Gastroesophageal sphincter (tissue), 4 donors: ENCODE measurements at places on chromosomes 6 and 20. TPM values are rescaled to one million over a fixed set of nuclear protein-coding genes. Genes with fewer than 3 reads are reported as not detected.
A peak's percentile ranks its signal among the peaks of the same experiment; 100 is the strongest.

DNA sequence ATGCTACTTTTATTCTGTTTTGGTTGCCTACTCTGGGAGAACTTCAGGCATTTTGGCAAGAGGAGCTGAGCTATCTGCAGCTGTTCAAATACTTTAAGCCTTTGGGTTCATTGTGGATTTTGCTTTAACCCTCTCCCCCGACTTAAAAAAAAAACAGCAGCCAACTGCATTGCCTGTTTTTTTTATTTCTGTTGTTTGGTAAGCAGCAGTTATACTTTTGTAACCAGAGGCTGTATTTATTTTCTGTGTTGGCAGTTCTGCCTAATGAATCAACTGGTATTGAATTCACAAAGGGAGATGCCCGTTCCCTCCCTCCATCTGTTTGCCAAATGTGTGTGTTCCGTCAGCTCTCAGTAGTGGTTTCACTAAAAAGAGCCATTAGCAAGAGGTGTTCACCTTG is 484.0 kb downstream of the UTRN start:
- ATAC-seq = no peak

DNA sequence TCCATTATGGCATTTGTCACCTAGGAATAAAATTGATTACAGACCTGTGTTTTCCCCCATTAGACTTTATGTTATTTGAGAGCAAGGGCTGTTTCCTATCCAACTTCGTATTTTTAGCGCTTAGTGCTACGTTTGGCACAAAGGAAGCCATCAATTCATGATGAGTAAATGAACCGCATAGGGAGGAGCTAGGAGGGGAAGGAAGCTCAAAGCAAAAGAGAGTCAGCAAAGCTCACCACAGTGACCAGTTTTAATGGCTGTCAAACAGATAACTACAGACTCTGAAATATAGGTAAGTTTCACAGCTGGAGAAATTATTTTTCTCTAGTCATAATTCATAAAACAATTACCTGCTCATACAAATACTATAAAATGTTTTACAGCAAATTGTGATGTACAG is 6.9 kb upstream of the SAMD3 start:
- no peak for ATAC-seq

- ATAC-seq = peak; percentile 67
Measured at GRCh38 chr6:166862287-166862977, 93.9 kb downstream of the RNASET2 start.

GRCh38 chr6:155244434-155244833 is 19.4 kb upstream of the CLDN20 start:
- no peak for ATAC-seq

DNA sequence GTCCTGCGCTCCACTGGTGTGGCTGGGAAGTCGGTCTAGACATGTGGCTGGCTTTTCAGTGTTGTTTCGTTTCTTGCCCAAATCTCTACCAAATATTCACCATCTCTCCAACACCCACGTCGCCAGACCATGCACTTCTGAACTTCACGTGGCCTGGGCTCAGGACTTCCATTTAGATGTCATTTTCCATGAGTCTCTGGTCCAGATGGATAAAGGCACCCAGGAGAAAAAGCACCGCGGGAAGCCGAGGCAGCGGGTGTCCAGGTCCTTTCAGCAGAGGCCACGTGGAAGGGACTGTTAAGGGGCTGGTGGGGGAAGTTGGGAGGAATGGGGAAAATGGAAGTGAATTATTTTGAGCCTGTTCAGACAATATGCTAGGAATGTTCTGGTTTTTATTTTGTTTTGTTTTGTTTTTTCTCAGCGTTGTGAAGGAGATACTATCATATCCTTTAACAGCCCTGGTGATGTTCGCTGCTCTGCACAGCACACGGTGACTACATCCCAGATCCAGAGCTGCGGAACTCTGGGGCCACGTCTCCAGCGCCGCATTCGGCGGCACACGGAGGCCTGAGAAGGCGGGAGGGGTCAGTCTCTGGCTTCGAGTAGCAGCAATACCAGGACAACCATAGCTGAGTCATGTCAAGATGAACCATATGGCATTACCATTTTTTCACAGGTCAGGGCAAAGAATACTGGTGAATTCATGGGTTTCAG is 230.3 kb downstream of the THBS2 start:
- no peak for ATAC-seq

DNA sequence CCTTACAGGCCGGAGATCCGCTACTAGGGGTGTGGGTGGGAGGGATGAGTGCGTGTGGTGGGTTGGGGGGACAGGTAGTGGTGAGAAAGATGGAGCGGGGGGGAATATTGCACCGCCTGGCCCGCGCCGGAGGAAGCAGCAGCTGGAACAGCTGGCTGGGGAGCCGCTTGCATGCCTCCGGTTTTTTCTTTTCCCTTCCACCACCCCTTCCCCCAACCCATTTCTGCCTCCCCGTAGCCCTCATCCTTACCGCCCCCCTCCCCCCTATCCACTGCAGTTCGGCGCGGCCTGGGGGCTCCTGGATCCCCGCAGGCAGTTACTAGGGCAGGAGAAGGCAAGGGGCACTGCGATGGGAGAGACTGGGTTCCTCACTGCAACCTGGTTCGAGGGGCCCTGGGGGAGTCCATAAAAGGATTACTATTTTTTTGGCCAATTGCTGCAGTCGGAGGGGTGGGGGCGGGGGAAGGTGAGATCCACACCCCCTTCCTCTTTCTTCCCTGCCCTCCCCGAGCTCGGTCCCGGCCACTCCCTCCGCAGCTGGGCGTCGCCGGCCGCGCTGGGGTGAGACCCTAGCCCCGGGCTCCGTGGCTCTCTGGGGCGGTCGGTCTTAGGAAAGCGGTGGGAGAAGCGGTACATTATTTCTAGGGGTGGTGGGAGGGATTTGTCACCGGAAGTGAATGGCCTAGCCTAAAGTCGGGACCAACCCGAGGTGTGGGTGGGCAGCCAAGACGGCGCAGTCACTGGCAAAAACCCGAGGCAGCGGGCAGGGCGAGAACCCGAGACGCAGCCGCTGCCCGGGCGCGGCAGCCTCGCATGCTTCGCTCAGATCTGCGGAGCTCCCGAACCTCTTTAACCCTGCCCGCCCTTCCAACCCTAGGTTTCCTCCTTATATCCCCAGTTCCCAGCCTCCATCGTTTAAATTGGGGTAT is 824 bp upstream of the TBCC start:
- peak; percentile 77 for ATAC-seq

- no peak for ATAC-seq
Measured at GRCh38 chr6:128471907-128472306, 48.5 kb downstream of the PTPRK start.

- no peak for ATAC-seq
Measured at GRCh38 chr6:51479296-51479695, 608.1 kb downstream of the PKHD1 start.

GRCh38 chr6:70821751-70822150 is 135.1 kb downstream of the B3GAT2 start:
- no peak for ATAC-seq

DNA sequence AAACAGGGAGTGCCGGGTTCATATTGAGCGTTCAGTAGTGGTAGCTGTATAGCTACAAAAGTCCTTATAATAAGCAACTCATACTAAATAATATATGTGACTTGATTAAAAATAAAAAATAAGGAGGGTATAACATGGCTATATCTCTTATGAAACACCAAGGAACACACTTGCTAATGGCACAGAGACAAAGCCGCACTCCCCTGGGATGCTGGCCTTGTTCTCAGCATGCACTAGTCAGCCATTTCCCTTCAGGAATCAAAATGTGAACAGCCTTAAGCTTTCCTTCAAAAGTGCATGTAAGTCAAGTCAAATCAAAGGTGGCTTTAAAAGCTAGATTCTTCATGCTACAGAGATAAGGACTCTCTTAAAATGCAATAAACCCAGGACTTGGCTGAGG is 9.4 kb downstream of the HMGCLL1 start:
- no peak for ATAC-seq

DNA sequence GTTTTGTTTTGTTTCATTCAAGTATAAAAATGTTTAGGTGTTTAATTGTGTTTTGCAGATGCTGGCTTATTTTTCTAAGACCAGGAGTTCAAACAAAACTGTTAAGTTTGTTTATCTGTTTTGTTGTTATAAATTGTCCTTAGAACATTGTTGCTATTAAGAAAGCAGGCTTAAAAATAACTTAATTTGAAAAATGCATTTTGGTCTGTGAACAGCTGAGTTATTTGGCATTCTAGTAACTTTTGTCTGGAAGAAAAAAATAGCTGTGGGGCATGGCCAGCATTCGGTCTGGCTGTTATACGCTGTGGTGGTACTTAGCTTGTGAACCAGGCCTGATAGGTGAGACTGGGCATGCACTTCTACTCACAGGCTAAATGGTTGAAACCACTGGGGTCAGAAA is 37.8 kb downstream of the SLX4IP start:
- ATAC-seq = no peak

DNA sequence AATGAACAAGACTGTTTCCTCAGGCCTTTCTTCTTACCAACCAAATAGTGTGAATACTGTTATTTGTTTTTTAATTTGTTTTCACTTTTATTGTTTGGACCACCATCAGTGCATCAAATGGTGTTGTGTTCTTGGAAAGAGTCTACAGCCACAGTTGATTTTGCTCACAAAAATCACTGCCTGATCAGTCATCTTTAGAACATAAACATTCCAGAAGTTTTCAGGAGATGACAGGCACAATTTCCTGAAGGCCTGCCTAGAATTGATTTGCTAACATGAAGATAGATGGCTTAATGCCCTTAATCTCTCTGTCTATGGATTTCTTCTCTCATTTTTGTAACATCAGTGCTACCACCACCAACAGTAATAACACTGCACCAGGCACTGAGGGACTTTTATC is 13.5 kb downstream of the IL22RA2 start:
- no peak for ATAC-seq

GRCh38 chr6:146895772-146896061 is 296.9 kb downstream of the ADGB start:
- no peak for ATAC-seq

- no peak for ATAC-seq
Measured at GRCh38 chr20:57713505-57713903, 3.7 kb upstream of the PMEPA1 start.

DNA sequence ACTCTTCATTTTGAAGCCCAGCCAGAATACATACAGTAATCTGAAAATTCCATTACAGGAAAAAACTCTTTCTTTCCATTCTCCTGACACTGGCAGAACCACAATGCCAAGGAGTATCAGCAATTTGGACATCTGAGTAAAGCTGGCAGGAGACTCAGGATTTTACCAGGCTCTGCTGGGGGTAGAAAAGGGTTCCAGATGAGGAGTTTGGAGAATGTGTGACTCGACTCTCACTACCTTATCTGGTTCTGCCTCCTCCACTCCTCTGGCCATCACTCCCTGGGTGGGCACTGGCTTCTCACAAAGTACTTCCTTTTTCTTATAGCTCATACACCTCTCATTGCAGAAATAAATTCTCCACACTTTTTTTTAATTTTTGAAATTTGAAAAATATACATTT is 10.6 kb upstream of the WFDC8 start:
- no peak for ATAC-seq

DNA sequence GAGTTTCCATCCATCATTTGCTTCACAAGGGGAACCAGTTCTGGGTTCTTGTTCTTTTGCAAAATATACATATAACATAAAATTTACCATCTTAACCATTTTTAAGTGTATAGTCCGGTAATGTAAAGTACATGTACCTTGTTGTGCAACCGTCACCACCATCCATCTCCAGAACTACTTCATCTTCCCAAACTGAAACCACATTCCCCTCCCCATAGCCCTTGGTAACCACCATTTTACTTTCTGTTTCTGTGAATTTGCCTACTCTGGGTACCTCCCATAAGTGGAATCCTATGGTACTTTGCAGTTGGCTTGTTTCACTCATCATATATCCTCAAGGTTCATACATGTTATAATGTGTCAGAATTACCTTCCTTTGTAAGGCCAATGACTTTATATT is 70.3 kb upstream of the DSP start:
- ATAC-seq = no peak

- ATAC-seq = no peak
Measured at GRCh38 chr6:160116411-160116810, 5.2 kb upstream of the SLC22A1 start.

DNA sequence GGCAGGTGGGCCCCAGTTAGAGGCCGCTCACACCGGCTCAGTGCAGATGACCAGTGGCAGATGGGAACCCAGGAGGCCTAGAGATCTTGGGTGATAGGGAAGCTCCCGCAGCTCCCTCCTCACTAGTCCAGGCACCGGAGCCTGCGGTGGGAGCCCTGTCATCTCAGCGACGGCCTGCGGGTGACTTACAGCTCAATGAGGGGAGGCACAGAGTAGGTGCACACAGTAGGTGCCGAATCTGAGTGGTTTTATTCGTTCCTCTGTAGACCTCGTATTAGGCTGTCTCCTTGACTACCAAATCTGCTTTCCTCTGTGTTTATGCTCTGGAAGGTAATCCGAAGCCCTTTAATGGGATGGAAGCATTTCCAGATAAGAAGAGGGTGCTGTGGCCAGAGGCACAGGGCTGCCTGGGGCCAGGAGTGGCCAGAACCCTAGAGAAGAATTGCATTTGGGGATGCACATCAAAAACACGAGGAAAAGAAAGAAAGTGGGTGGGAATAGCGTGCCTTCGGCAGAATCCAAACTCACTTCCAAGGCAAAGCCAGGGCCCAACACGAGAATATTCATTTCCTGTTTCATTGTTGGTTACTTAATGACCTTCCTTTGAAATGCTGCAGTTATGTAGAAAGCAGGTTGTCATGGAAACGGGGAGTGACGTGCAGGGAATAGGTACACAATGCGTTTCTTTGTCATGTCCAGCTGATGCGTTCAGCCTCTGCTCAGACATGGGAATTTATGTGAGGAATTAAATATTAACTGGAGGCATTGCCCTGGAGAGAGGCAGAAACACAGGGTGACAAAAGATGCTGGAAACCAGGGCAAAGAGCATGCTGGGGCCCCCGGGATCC is 24.7 kb downstream of the MYT1 start:
- ATAC-seq = no peak

- ATAC-seq = no peak
Measured at GRCh38 chr6:8245726-8246125, 143.4 kb upstream of the EEF1E1 start.

DNA sequence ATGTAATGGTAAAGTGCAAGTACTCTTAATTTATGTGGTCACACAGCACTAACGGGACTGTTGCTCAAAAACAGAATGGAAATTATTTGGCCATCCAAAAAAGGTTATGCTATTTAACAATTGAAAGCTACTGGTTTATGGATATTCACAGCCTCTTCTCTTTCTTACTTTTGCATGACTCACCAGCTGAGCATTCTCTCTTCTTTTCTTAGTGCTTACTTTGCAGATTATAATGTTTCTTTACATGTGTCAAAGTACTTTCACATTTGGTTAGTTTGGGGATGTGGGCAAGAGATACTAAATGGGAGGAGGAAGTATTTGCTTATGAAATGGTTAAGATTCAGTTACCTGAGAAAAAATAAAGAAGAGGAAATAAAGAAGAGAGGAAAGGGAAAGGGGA is 610.5 kb downstream of the HTR1B start:
- ATAC-seq = no peak

Gene COX4I2
- total RNA-seq = not detected

Gene KCNS1
- not detected for total RNA-seq

Gene KCNQ5
- total RNA-seq = 1.1 TPM

Gene MUCL3
- total RNA-seq = not detected

Gene C6orf118
- not detected for total RNA-seq

Gene EPHA7
- 187 TPM for total RNA-seq

Gene GPX5
- total RNA-seq = not detected

Gene PPP1R3G
- 6.5 TPM for total RNA-seq

Gene HLA-DRB1
- 80.2 TPM for total RNA-seq

Gene KCNQ2
- total RNA-seq = 0.40 TPM
